ENCODE measurements at places on chromosomes 1 and 21.

GRCh38 chr1:54335011-54335754 is 71.0 kb downstream of the SSBP3 start:
- DNase-seq, result no peak

DNA sequence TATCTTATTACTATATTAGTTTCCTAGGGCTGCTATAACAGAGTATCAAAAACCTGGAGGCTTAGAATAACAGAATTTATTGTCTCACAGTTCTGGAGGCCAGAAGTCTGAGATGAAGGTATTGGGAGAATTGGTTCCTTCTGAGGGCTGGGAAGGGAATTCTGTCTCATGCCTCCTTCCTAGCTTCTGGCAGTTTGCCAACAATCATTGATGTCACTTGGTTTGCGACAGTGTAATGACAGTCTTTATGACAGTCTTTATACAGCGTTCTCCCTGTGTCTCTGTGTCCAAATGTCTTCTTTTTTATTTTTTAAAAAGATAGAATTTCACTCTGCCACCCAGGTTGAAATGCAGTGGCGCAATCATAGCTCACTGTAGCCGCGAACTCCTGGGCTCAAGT is 15.8 kb upstream of the CENPF start:
- no peak for DNase-seq

DNA sequence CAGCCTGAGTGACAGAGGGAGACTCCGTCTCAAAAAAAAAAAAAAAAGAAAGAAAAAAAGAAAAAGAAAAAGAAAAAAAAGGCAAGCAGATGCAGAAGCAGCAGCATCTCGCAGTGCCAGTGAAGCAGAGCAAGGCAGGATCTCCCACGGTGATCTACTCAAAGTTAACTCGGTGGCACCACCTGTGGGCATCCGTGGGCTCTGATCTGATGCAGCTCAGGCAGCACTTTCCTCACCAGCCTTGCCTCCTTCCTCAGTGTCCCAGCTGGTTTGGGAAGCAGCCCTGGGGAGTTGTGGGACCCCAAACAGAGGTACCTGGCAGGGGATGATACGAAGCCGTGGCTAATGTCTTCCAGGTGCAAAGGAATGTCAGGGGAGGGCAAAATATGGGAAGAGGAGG is 104.3 kb upstream of the KRTAP19-8 start:
- no peak for DNase-seq

GRCh38 chr1:6860401-6860800 is 75.1 kb downstream of the CAMTA1 start:
- DNase-seq, result no peak

DNA sequence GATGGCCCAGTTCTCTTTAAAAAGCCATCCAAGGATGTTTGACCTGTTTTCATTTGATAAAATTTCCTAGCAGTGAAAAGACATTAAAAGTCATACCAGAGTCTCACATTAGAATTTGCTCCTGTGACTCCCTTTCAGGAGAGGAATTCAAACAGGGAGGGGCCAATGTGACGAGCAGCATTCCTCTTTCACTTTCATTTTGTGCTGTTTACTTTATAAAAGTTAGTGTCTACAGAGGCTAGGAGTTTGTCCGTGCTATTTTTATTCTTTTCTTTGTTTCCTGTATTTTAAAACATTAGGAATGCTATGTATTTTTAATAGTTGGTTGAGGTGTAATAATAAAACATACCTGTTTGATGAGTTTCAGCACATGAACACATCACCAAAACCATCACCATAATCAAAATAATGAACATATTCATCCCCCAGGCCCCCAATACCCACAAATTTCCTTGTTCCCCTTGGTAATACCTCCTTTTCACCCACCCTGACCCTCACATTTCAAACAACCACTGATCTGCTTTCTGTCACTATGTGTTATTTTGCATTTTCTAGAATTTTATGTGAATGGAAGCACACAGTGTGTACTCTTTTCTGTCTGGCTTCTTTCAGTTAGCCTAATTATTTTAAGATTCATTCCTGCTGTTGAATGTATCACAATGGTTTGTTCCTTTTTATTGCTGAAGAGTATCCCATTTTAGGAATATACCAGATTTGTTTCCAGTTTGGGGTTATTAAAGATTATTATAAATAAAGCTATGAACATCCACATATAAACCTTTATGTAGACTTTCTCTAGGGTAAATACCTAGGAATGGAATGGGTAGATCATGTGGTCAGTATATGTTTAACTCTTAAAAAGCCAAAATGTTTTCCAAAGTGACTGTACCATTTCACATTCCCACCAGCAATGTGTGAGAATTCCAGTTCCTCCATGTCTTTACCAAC is 129.5 kb downstream of the TENT5C start:
- DNase-seq, result peak; percentile 19

DNA sequence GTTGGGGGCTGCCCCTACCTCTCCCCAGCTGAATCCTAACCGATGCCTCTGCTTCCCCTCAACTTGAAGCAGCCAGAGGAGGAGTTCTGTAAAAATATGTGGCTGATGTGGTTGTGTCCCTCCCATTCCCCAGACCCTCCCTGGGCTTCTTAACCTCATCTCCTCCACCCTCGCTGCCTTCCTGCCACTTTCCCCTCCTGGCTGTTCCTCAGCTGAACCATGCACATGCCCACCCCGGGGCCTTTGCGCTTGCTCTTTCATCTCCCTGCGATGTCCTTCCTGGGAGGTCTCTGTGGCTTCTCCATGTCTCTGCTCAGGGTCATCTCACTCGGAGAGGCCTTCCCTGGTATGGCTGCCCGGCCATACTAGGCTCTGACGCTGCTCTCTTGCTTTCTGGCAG is 8.9 kb downstream of the MIIP start:
- no peak for DNase-seq

GRCh38 chr1:180515857-180516388 is 13.5 kb upstream of the ACBD6 start:
- DNase-seq, result peak; percentile 51

DNA sequence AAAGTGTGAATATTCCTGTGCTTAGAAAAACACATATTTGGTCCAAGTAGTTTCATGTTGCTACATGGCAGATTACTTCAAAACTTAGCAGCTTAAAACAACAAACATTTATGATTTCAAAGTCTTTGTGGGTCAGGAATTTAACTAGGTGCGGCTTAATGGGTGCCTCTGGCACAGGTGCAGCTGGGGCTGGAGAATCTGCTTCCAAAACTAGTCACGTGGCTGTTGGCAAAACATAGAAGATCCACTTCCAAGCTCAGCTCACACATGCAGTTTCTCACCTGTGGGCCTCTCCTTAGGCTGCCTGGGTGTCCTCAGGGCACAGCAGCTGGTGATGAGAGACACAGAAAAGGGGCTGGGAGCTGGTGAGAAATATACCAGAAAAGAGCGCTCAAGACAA is 263.4 kb downstream of the TTLL7 start:
- DNase-seq, result no peak

DNA sequence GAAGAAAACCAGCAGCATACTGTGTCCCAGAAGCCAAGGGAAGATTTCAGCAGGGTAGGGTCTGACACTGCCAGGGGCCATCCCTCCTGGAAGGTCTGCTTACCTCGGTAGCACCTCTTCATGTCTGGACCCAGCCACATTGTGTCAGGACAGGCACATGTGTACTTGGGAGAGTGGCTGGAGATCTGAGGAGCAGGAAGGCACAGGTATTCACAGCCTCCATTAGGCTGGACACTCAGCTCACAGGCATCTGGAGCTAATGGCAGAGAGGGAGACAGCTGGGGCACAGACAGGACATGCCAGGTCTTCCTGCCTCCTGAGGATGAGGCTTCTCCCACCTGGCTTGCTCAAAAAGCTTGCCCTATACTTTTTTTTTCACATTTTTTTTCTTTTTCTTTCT is 19.9 kb upstream of the MAGOH start:
- no peak for DNase-seq

DNA sequence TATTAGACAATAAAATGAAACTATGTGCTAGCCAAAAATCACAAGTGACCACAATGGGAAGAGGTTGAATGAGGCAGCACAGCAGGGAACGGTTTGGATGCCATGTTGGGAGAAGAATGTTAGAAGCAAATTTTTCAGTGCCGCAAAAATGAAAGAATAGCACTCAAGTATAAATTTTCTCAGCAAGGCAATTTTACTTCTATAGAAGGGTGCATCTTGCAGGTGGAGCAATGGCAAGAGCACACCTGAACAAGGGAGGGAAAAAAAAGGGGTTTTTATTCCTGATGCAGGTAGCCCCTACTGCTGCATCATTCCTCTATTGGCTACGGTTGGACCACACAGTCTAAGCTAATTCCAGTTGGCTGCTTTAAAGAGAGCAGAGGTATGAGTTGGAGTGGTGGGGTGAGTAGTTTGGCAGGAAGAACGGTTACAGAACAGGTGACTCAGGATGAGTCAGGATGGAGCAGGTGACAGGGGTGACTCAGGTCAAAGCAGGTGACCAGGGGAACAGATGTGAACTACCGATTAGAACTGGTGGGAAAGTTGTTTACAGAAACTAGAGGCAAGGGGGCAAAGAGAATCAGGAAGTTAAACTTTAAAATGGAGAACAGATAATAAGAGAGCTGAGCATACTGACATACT is 301.1 kb upstream of the NRIP1 start:
- DNase-seq, result no peak

- DNase-seq, result no peak
These were observed 170.3 kb upstream of the DMRTA2 start for GRCh38 chr1:50593515-50593914.

GRCh38 chr1:22362626-22363402 is 88.8 kb upstream of the ZBTB40 start:
- no peak for DNase-seq

DNA sequence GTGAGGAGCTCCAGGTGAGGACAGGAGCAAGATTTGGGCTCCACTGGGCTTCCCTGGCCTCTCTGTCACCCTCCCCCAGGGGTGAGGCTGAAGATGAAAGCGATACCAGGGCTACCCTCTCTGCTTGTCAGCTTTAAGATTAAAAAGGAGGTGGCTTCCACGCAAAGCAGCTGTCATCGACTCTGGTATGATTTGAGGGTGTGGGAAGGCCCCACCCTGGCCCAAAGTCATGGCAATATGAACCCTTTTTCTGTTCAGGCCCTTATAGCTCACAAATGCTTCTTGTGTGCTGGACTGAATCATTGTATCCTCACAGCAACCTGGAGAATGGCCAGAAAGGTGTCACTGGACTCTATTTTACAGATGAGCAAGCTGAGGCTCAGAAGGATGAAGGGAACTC is 41.6 kb downstream of the NUAK2 start:
- DNase-seq, result no peak

DNA sequence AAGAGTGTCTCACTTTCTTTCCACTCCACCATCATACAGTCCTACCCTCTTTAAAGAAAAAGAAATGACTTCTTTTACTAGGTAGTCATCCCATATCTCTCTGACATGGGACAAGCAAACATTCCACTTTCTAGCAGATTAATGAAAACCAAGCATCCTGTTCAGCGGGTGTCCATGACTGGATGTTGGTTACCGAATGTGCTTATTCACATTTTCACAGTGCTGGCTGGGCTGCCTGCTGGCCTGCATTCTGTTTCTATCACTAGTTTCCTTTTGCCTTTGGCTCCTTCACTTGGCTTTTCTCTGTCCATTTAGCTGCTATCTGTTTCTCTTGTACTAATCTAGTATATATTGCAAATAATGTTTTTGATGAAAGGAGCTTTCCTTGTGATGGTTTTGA is 598.4 kb downstream of the RWDD3 start:
- DNase-seq, result no peak

- DNase-seq, result no peak
These were observed 66.5 kb downstream of the FCRL5 start for GRCh38 chr1:157485793-157486192.

GRCh38 chr1:227245613-227246320 is 72.5 kb downstream of the CDC42BPA start:
- DNase-seq, result no peak

DNA sequence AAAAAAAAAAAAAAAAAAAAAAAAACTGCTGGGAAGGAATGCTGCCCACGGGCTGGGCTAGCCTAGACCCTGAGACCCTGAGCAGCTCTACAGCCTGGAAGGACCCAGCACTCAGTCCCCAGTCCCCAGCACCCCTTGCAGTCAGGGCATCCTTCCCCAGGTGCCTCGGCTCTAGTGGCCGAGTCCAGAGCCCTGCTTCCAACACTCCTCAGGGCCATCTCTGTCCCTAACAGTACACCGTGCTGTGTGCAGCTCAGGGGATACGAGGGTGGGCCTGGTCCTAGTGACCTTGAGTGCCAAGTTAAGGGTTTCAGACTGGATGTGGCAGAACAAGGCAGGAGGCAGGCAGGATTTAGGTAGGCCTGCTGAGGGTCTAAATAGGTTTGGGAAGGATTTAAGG is 50.2 kb upstream of the LRP8 start:
- DNase-seq, result no peak

DNA sequence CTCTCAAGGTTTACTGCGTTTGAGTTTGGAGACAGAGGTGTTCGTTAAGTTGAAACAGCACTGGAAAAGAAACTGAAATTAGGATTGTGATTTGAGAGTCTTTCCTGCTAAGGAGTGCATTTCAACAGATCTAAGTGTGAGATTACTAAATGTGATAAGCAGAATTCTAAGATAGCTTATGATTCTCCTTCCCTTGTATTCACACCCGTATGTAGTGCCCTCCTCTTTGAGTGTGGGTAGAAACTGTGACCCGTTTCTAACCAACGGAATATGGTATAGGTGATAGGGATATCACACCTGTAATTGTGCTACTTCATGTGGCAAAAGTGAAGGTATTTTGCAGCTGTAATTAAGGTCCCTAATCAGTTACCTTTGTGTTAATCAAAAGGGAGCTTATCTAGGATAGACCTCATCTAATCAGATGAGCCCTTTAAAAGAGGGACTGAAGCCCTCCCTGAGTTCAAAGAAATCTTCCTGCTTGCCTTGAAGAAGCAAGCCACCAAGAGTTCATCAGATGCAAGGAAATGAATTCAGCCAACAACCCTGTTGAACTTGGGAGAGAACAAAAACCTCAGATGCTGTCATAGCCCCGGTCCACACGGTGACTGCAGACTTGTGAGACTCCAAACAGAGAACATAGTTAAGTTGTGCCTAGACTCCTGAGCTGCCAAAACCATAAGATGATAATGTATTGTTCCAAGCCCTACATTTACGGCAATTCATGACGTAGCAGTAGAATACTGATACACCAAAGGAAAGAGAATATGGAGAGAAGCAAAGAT is 12.6 kb upstream of the IL12RB2 start:
- no peak for DNase-seq

DNA sequence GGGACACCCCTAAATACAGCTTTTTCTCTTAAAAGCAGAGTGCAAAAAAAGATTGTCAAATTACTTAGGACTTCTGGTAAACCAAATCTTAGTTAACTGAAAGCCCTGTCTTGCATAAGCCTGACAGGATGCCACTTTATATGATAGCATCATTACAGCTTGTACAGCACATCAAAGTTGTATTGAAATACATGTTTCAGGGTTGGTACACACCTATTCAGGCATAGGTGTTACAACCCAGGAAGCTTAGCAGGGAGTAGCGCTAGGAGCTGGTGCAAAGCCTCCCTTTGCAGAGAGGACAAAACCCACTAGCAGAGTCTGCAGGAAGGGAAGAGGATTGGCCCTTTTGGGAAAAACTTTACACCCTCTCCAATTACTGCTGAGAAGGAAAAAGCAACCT is 258.9 kb upstream of the SGIP1 start:
- no peak for DNase-seq

GRCh38 chr1:39755965-39756659 is 15.0 kb downstream of the OXCT2 start:
- DNase-seq, result no peak

Data from NCI-H774 (cell line).